ENCODE measurements at places on chromosomes 2 and 18.
A peak's percentile ranks its signal among the peaks of the same experiment; 100 is the strongest.

GRCh38 chr2:5983511-5984272, 291.5 kb downstream of the SOX11 start:
- no peak for DNase-seq

- DNase-seq = no peak
Observed at GRCh38 chr2:60159519-60159918, 393.9 kb downstream of the BCL11A start.

DNA sequence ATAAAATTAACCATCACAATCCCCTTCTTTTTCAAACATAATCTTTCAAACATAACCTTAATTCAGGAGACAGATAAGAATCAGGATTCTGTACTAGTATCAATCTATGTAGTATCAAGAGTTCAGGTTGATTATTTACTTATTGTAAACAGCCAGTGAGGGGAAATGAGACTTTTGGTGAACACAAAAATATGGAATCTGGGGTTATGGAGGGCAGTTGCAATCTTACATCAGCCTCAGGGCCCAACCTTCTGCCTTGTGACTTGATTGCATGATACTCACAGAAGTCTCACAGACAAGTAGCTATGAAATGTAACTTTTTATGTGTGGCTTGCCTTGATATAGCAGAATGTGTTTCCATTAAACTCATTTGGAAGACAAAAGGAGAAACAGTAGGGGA, 262.7 kb upstream of the THSD7B start:
- no peak for DNase-seq

DNA sequence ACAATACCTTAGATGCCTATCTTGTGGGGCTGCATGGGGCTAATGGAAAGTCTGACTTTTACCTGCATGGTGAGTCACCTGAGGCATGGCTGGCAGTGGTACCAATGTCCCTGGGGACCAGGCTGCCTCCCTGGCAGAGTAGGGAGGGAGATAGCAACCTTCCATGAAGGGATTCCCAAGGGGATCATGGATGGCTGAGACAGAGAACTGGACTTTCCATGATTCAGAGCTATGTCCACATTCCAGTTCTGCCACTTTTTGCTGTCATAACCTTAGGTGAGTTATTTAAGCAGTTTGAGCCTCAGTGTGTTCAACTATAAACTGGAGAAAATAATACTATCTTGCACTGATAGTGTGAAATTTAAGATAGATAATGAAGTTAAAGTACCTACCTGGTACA, 178.6 kb downstream of the SETBP1 start:
- DNase-seq = no peak

DNA sequence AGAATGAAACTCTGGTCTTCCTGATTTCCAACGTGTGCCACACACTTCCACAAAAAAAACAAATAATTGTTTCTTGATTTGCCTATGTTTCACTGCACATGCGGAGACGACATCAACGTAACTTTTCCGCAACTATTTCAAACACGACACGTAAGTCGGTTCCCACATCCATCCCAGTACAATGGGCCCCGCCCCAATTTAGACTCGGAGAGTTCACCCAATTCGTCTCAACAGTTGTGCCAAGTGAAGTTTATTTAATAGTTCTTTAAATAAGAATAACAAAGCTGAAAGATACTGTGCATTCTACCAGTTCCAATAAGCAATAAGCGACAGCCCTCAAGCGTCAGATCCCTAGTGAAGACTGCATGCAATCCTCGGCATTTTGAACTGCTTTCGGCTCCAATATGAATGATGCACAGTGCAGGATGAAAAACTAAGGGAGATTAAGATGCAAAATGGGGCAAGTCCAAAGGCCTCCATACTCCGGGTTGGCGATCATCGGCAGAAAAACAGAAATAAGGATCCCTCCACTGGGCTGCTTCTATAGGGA, 664 bp downstream of the CCT4 start:
- no peak for DNase-seq

GRCh38 chr2:236665101-236665500, 95.5 kb downstream of the ACKR3 start:
- DNase-seq = no peak

DNA sequence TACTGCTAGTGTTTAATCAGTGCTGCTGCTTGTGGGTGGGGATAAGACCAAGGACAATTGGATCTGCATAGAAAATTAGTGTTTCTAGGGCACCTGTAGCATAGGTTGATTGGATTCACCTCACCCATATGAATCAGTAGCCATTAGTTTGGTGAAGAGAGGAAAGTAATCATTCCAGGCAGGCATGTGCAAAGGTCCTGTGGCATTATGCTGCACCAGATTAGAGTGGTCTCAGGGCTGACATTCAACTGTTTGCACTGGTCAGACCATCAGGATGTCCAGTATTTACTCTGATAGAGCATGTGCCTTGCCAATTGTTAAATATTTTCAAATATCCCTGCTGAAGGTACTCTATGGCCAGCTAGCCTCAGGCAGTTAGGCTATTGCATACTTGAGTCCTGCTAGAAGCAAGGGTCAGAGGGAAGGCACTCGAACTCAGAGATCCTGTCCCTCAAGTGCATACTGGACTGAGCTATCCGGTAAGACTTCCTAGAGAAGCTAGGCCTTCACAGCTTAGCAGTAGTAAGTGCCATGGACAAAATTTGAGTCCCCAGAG, 64.7 kb downstream of the SKA1 start:
- DNase-seq = no peak

DNA sequence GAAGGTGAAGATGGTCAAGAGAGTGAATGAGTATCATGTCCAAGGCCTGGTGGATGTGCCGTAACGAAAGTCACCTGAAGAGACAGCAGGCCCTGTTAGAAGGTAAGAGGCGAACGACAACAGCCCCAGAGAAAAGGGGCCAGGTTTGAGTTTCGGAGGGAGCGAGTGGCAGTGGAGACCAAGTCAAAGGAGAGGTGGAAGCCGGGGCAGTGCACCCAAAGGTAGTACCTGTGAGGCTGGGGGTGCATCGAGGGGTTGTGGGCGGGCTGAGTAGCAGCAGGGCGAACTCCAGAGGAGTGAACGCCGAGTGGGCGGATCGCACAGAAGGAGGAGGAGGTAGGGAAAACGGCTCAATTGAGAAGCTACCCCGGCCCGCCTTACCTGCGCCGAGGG, 358 bp downstream of the USP37 start:
- DNase-seq = peak; percentile 52

GRCh38 chr18:13120983-13121441, 97.5 kb upstream of the LDLRAD4 start:
- DNase-seq = no peak

- DNase-seq = no peak
Observed at GRCh38 chr18:25764777-25765176, 325.6 kb downstream of the SS18 start.

- DNase-seq = no peak
Observed at GRCh38 chr2:234564699-234565098, 67.8 kb upstream of the ARL4C start.

GRCh38 chr18:60502591-60502990, 130.0 kb upstream of the MC4R start:
- DNase-seq = no peak

- no peak for DNase-seq
Observed at GRCh38 chr2:179543361-179543901, 278.8 kb upstream of the SESTD1 start.

DNA sequence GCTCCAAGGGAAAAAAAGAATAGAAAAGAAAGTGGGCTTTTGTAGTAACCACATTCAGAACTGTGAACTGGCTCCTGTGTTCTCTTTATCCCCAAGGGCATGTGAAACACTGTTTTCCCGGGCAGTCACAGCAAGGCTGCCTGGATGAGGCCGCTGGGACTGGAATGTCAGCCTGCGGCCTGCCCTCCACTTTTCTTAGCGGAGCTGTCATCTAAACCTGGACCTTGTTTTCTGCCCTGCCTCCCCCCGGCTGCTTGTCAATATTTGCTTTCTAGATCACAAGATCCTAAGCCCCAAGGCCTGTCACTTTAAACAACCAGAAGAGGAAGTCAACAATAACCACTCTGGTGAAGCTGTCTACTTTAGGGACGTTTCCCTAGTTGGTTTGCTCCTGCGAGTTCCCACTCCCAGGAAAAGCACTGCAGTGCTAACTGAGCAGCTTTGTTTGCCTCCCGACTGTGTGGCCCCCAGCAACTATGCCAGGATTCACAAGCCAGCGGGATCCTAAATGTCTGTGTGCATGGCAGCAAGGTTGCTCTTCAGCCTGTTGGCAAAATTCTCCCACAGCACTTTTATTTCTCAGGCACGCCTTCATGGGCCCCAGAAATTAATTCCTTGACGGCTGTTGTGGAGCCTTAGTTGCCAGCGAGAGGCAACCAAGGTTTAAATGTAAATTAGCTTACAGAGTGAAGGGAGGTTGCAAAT, 30.6 kb downstream of the SOWAHC start:
- no peak for DNase-seq

- no peak for DNase-seq
Observed at GRCh38 chr2:32805104-32806095, 141.4 kb upstream of the LTBP1 start.

- DNase-seq = no peak
Observed at GRCh38 chr18:69947361-69948133, at the start of gene CD226. Gene CD226 (minus strand): TSS chr18:69947873. CDS start chr18:69947406, 467 bp downstream.

- DNase-seq = no peak
Observed at GRCh38 chr2:50611351-50611871, 420.5 kb downstream of the NRXN1 start.

DNA sequence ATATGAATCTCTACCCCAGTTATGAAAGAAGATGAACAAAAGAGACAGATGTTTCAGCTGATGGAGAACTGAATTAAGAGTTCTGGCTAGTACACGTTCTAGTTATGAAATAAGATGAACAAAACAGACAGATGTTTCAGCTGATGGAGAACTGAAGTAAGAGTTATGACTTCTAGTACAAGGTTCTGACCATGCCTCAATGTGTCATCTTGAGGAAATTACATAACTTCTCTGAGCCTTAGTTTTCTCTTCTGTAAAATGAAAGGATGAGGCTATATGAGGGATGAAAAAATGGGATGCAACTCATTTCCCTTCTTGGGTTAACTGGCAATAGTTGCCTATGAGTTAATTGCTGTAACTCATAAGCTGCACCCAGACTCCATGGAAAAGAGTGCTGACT, 92.9 kb upstream of the WDR75 start:
- no peak for DNase-seq

DNA sequence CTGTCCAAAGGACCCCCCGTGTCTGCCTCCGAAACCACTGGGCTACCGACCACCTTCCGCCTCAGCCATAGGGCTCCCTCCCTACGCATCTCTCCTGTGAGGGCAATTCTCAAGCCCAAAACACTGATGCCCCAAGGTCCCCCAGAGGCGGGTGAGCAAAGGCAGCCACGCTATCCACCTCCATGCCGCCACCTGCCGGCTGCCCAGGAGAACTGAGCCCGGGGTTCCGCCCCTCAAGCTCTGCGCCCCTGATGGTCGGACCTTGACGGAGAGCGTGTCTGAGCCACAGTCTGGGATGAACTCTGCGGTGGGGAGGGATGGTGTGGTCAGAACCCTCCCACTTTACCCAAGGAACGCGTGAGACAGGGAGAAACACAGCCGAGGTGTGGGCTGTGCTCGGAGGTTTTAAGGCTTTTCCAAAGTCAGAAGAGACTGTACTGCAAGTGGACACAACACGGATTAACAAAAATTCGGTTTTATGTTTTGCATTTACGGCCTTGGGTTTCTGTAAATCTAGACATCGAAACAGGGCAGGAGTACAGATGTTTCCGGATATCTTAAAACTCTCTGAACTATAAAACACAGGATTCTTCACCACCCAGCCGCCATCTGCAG, 114.1 kb downstream of the ZNF516 start:
- no peak for DNase-seq

GRCh38 chr18:76750917-76751890, 71.2 kb upstream of the ZNF236 start:
- DNase-seq = no peak

DNA sequence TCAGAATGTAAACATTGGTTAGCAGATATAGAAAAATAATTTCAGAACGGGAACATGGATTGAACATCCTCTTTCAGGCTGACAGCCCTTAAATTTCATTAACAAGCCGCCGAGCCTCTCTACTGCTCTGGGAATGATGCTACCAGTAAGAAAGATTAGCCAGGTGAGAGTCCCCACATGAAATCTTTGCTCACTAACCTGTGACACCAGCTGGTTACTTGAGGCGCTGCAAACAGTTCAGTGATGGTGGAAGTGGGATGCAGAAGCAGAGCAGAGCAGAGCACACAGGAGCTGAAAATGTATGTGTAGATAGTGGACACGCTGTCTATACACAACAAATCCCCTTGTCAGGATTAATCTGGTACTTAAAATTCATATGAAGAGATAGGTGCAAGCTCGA, 721.1 kb downstream of the DPP10 start:
- DNase-seq = no peak

DNA sequence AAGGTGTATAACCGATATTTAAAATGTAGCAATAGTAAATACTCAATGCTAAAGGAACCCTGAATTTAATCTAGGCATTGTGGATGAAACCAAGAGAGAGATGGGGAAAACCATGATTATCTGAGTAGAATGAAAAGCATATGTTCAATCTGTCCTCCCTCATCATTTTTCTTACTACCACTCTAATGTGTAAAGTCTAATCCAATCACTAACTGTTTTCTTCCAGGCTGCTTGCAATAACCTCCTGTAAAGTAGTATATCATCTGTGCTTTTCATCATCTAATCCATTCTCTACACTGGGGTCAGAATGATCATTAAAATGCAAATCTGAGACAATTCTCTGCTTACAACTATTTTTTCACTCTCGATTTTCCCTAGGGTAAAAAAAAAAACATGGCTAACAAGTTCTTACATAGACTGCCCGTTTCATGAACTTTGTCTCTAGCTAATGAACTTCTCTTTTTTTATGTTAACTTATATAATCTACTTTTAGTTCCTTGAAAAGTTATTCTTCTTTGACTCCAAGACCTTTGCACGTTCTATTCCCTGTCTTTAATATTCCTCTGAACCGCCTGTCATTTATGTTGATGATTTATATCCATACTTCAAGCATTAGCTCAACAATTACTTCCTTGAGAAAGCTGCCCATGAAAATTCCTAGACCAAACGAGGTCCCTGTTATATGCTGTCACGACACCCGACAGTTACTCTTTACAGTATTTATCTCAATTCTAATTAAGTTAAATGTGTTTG, 94.7 kb upstream of the SLC8A1 start:
- no peak for DNase-seq

DNA sequence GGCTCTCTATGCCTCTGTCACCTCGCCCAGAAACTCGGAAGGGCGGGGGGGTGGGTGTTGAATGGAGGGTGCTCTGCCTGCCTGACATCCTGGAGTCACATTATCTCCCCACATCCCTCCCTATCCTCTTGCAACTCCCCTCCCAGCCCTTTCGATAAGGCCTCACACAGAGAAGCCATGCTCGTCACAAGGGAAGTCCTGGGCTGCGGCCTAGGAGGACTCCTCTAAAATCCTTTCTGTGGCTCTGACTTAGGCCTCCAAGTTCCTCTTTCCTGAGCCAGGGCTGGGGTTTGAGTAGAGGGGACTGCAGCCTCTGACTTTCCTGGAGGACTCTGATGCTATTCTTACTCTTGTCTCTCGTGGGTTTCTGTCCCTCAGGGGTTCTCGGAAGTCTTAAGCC, 75.0 kb upstream of the PKDCC start:
- DNase-seq = no peak

Data from activated T-cell treated with anti-CD3 and anti-CD28 coated beads for 1 hour (primary cell).